ENCODE measurements at places on chromosomes 12 and 14. TPM values are rescaled to one million over a fixed set of nuclear protein-coding genes. Genes with fewer than 3 reads are reported as not detected.

DNA sequence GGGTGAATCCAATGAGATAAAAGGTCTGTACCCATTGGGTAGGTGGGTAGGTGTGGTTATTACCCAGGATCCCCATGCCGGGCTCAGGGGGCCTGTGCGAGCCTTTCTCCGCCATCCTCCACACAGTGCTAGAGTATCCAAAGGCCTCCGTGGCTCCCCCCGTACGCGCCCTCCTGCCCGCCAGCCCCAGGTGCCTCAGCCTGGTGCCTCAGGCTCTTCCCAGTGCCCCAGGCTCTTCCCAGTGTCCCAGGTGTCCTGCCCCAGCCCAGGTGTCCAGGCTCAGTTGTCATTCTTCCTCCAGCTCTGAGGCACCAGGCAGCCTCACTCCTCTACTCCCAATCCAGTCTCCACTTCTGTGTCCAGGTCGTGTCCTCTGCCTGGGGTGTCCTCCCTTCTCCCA lies 27.6 kb upstream of the YY1 start:
- no peak for DNase-seq

GRCh38 chr12:43336962-43337555 lies 214.9 kb downstream of the ADAMTS20 start:
- peak; percentile 28 for DNase-seq

- DNase-seq, result no peak
These were observed 72.8 kb upstream of the BBS10 start for GRCh38 chr12:76421046-76421445.

DNA sequence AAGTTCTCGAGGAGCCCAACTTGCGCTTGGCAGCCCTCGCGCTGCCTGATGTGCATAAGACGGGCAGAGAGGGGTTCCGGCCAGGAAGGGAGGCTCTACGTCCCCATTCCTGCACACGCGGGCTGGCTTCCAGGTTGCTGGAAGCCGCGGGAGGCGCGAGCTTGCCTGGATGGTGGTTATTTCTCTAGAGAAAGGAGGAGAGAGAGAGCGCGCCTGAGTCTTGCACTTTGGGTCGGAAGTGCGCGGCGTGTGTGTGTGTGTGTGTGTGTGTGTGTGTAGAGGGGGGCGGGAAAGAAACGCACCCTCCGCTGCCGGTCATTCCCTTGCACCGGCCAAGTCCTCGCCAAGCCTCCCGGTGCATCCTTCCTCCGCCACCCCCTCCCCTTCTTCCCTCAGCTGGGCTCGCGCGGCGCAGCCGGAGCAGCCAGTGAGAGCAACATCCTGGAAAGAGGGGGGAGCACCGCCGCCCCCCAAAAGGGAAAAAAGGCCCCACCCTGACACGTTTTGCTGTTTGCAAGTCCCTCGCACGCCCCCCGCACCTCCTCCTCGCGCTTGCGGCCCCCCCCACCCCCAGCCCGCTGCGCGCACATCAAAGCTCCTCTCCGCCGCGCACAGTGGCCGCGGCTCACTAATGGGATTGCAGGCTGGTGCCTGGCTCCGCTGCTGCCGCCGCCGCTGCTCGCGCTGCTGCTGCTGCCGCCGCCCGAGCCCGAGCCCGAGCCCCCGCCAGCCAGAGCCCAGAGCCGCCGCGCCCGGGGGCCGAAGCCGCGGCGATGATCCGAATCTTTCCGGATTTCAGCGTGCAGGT lies 4.4 kb upstream of the NPAS3 start:
- DNase-seq, result no peak

DNA sequence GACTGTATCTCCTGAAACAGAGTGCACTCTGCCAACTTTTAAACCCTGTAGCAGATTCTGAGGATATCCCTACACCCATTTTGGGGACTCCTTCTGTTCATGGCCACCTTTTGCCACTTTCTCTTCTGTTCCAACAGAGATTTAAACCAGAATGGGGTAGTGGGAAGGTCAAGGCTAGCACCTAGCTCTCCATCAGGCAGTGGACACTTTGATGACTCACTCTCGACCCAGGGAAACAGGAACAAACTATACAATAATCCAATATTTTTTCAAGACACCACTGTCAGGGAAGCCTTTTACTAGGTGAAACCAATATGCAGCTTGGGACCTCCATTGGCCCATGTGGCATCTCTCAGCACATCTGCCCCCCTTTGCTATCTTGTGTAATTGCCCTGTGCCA lies 103.6 kb downstream of the DAAM1 start:
- no peak for DNase-seq

- no peak for DNase-seq
These were observed 67.5 kb downstream of the RTN1 start for GRCh38 chr14:59803052-59803540.

DNA sequence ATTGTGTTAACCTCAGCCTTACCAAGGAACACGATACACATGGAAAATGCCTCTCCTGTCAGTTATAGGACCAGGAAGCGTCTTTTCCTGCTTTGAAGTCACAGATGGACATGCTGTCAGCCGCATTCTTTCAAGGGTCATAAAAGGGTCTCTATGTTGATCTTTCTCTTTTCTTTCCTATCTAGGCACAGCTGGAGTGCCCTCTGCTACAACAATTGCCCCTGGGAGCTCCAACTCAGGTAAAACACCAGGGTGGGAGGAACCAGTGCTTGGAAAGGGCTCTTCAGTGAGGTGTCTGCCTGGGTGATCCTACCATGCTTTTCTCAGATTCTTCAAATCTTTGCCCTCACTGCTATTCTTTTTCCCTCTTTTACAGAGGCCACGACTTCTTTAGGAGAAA lies 157.4 kb upstream of the CNTN1 start:
- DNase-seq, result no peak

DNA sequence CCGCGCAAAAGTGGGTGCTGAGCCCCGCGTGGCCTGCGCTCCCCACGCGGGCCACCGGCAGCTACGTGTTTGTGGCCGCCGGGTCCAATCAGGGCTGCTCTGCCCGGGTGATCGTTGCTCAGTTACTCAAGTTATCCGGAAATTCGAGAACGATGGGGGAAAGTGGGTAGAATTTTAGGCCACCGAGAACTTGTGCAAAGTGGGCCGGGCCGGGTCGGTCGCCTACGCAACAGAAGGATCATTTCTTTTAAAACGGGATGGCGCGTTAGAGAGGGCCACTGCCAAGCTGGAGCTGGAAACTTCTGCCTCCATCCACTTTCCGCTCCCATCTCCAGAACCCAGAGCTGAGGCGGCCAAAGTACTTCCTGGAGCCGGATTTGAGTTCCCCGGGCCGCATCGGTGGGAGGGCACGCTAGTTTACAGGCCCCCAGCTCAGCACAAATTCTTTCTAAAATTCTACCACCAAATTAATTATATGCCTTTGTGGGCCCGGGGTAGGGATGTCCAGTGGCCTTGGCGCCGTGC lies 3.5 kb downstream of the RFX4 start:
- DNase-seq, result no peak

DNA sequence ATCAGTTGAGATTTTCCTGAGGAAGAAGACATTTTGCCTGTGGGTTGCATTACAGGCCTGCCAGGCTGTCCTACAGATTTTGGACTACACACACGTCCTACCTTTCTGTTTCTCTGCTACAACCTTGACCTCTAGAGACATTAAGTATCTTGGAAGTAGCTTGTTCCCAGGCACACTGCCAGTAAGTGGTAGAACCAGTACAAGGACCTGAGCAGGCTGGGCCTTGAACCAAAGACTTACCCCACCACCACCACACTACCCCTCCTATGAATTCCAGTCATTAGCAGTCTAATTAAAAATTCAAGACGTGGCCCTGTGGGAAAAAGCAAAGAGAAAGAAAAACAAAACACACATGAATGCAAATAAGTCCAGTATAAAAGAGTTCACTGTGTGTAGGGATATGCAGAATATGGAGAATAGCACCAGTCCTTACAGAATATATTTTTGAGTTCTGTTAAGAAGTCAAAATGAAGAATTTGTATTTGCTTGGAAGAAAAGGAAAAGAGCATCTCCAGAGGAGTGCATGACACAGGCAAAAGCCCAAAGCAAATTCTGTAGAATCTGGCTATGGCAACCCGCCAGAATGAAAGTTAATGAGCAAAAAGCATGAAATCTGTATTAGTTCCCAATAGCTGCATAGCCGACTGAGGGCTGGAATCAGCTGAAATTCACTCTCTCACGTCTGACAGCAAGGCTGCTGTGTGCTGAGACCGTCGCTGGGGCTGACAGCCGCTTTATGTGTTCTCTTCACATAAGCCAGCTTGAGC lies 74.3 kb upstream of the ST8SIA1 start:
- DNase-seq, result no peak

GRCh38 chr14:68623826-68624225 lies 169.0 kb downstream of the ZFP36L1 start:
- no peak for DNase-seq

DNA sequence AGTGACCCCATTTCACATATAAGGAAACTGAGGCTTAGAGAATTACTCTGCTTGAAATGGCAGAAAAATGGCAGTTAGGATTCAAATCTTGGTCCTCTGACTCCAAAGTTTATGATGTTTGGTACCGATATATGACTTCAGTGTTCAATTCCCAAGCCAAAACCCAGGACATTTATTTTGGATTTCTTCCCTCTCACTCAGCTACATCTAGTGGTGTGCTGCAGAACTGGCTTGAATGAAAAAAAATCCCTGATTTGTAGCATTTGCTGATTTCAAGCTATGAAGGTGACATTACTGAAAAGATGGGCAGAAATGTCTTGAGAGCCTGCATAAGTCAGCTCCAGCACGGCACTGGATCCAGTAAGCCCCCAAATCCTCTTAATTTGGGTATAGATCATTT lies 106.4 kb downstream of the EFCAB11 start:
- DNase-seq, result no peak

DNA sequence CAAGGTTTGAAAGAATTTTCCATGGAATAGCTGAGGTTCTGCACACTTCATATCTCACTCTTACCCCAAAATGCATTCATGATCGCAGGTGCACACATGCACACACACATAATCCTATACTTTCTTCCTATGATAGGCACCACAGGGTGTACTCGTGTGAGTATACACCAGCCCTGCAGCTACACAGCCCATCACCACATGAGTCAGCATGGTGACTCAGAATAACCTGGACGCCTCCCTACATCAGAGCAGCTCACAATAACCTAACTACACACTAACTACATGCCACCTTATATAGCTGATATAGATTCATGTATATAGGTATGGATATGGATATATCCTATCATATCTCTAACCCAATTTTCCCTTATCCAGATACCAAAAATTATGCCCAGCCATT lies 850.2 kb upstream of the TMEM132C start:
- DNase-seq, result no peak

- DNase-seq, result no peak
These were observed 31.3 kb upstream of the KICS2 start for GRCh38 chr12:64253356-64253755.

DNA sequence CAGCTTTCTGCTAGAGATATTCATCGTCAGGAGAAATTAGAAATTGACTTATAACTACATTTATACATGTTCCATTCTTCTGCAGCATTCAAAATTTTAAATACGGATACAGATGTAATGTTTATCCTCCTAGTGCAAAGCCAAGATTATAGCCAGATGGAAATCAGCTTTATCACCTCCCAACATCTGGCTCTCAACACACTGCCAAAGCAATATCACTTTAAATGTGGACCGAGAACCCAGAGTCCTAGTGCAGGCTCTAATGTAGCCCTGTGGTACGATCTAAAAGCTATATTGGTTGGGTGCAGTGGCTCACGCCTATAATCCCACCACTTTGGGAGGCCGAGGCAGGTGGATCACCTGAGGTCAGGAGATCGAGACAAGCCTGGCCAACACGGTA lies 6.5 kb downstream of the MLH3 start:
- no peak for DNase-seq

RNASE3 gene
- not detected for total RNA-seq

C12orf50 gene
- not detected for total RNA-seq

BMAL2 gene
- total RNA-seq, result 10.9 TPM

RPGRIP1 gene
- total RNA-seq, result 0.05 TPM

FGD4 gene
- total RNA-seq, result 4.2 TPM

PMCH gene
- total RNA-seq, result not detected

All from NCI-H460 (cell line).